ENCODE measurements at places on chromosomes 6 and 20. TPM values are rescaled to one million over a fixed set of nuclear protein-coding genes. Genes with fewer than 3 reads are reported as not detected.

MTHFD1L gene
- total RNA-seq: 73.8 TPM

ACOT8 gene
- 23.9 TPM for total RNA-seq

DDO gene
- not detected for total RNA-seq

PRICKLE4 gene
- total RNA-seq: 1.1 TPM

SYTL3 gene
- 1.0 TPM for total RNA-seq

C6orf141 gene
- total RNA-seq: 22.6 TPM

SLC25A27 gene
- total RNA-seq: 11.7 TPM

ABHD16B gene
- not detected for total RNA-seq

PROCR gene
- total RNA-seq: 14.2 TPM
